T-helper 1 cell (primary cell): ENCODE measurements at places on chromosomes 12 and 14.

DNA sequence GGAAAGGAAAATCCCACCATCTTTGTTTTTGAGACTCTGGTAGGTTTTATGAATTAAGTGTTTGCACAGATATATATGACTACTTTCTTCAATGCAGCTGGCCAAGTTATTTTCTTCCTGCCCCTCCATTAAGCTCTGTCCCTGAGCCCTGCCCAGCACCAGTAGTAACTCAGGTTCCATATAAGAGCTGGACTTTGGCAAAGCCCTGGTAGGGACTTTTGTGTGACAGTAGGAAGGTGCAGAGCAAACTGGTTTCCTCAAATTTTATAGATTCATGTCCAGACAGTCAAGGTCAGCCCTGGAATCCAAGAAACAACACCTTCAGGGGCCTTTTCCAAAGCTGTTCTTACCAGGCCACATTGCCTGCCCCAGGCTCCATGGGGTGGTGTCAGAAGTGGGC is 47.3 kb downstream of the SSPN start:
- no peak for DNase-seq

GRCh38 chr14:22319526-22320361 is 269.3 kb downstream of the DAD1 start:
- DNase-seq = peak; percentile 10

DNA sequence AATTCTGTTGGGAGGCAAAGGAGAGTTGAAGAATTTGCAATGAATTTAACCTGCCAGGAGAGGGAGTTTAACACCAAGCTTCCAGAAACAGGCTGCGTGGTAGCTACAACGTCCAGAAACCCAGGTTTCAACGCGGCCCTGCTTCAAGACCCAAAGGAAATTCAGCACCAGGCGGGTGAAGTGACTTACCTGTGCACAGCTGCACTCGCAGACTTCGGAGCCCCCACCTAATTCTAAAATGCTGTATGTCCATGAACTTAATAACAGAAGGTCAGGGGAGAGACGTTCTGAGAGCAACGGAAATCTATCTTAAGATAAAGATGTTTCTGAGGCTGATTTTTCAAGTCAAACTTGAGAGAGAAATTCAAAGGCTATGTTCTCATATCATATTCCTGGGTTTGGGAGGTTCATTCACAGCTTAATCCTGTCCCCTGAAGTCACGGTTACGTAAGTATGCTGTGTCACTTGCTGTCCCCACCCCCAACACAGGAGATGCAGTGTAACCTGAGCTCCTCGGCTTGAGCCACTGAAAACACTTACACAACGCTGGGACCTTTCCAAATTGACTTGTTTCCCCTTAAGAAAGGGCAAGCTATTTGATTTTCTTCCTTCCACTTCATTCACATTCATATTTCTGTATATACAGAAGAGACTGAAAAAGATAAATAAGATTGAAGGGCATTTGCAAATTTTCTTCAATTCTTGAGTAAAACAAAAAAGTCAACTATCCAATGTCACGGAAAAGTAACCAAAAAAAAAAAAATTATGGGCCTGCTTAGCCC is 22.7 kb downstream of the CLIP1 start:
- DNase-seq = peak; percentile 27

- DNase-seq = no peak
Measured at GRCh38 chr14:64556526-64556925, 6.8 kb downstream of the PPP1R36 start.

DNA sequence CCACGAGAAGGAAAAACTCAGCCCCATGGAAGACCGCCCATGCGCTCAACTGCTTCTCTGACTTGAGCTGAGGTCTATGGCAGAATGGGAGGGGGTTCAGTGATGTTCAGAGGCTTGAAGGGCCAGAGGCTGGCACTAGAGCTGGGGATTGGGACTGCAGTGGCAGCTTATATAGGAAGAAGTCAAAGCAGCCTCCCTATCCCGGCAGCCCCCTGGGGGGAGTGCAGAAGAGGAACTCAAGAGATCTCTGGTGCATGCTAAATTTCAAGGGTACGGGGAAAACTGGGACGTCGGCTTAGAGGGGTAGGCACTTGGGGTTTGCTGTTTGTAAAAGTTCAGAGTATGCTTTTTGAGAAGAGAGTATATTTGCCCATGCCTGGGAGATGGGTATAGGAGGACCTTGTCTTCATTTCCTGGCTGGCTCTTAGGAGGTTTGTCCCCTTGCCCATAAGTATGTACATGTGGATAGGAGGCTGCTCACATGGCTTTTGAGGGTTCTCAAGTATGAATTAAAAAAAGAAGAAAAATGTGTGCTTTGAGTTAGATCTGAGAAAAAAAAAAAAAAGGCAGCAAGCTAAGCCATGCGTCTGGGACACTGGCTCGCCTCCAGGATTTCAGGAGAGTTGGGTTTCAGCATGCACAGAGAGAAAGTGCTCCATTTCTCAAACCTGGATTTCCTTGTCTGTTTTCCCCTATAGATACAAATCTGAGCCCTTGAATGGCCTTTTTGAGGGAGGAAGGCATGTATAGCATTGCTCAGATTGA is 3.2 kb upstream of the MEG3 start:
- no peak for DNase-seq

- DNase-seq = no peak
Measured at GRCh38 chr14:85764822-85765221, 234.9 kb downstream of the FLRT2 start.

DNA sequence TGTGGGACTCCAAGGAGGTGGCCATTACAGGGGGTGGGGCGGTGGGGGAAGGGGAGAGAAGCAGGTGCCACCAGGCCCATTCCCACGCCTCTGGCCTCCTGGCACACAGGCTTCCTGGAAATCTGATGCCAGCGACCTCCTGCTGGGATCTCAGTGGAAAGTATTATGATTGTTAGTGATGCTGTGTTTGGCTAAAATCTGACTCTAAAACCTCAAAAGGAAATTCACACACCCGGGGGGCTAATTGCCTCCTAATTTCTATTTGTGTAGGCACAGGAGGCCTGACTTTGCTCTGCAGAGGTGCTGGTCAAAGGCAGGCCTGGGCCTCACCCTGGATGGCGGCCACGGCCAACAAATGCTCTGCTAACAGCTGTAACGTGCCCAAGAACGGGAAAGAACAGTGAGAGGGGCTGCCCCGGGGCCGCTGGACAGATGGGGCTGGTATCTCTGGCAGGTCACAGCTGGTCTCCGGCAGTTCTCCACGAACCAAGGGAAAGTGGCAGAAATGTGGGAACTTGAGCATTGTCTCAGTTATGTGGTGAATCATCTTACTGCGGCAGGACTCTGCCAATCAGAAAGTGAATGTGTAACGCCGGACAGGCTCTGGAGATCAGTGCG is 14.3 kb downstream of the FAM181A start:
- no peak for DNase-seq

GRCh38 chr12:91555436-91556415 is 373.1 kb upstream of the DCN start:
- DNase-seq = no peak

DNA sequence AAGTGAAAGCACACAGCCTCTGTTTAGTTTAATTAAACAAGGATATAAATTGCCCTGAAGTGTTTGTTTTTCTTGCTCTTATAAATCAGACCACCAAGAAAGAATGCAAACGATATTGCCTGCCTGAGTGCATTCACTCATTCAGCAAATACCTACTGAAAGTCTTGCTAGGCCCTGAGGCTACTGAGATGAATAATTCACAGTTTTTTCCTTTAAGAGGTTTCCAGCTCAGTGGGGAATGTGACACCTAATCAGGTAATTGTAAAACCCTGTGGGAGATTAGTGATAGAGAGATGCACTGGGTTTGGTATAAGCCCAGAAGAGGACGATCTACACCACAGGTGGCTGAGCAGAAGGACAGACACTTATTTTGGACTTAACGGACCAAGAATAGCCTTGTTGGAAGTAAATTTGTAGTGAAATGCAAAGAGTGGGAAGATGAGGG is 151.4 kb downstream of the SLC35F4 start:
- no peak for DNase-seq
